ENCODE measurements at places on chromosomes 4 and X.

- DNase-seq: no peak
These were observed 40.8 kb downstream of the FAM241A start for GRCh38 chr4:112185740-112186670.

GRCh38 chrX:118536687-118537461 lies 41.3 kb downstream of the DOCK11 start:
- no peak for DNase-seq

DNA sequence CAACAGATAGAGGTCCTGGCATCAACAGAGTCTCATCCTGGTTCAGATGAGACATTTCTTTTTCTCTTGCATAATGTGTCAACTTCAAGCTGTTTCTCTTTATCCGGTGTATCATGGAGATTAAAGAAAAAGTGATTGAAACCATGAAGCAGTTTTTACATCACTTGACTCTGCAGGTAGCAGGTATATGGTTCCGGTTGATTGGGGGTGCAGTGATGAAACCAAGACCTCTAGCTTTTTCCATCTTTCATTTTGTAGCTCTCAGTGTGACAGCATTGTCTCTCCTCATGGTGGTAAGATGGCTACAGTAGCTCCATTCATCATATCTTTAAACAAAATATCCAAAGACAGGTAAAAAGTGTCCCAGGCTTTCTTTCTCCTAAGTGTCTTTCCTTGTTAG lies 2.4 kb upstream of the HOPX start:
- DNase-seq: no peak

GRCh38 chr4:96347582-96347981 lies 507.7 kb downstream of the PDHA2 start:
- no peak for DNase-seq

GRCh38 chr4:83910693-83911092 lies 374.8 kb downstream of the GPAT3 start:
- no peak for DNase-seq

- no peak for DNase-seq
These were observed 125.8 kb upstream of the RXFP1 start for GRCh38 chr4:158395889-158396288.

GRCh38 chr4:98584265-98584664 lies 74.1 kb downstream of the TSPAN5 start:
- DNase-seq: no peak

GRCh38 chr4:184475498-184475897 lies 1.1 kb upstream of the IRF2 start:
- no peak for DNase-seq

DNA sequence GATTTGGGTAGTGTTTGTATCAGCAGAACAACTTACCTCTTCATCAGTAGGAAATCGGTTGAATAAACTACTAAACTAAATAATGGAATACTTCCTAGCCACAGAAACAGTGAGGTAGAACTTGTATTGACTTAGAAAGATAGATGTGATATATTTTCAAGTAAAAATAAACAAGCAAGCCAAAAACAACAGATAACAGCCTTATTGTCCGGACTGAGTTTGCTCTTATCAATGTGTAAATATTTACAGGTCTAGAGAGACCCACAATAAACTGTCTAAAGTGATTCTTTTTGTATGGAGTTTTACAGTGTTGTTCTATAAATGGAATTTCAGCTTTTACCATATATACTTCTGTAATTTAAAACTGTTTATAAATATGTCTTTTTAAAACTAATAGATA lies 721.8 kb downstream of the ADGRL3 start:
- no peak for DNase-seq

DNA sequence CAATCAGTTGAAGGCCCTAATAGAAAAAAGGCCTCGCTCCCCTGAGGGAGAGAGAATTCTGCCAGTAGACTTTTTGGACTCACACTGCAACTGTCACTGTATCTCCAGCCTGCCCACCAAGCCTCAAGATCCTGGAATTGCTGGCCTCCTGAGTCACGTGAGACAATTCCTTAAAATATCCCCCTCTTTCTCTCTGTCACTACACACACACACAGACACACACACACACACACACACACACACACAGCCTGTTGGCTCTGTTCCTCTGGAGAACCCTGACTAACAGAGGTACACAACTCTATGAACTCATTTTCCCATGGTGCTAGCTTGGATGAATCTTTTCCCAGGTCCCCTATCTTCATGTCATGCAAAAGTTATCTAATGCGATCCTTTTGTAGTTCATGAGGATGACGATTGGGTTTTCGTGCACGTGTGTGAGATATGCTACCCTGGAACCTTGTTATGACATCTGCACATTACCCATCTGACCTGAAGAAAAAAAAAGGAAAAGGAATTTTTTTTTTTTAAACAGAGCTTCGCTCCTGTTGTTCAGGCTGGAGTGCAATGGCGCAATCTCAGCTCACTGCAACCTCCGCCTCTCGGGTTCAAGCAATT lies 13.7 kb downstream of the CLRN2 start:
- DNase-seq: no peak

- no peak for DNase-seq
These were observed 47.4 kb upstream of the MND1 start for GRCh38 chr4:153297116-153297515.

DNA sequence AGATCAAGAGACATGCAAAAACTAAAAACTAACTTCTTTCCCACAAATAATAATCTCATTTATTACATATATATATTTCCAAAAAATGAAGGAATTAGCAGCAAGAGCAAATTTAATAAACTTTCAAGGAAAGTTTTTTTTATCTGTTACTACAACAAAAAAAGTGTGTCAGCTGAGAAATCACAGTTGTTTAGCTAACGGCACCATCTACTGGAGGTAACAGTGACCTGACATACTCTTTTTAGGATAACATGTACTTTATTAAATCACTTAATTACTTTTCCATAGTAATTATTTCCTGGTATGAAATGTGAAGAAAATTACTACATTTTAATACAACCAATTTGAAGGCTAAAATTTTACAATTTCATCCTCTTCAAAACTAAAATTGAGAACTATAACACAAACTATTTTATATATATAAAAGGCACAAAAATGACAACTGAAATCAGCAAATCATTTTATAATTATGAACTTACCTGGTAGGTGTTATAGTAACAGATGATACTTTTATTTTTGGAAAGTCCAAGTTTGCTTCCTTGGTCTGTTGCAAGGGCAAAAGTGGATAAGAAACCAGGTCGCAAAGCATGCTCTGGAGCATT lies 9.1 kb downstream of the LAMTOR3 start:
- DNase-seq: no peak

DNA sequence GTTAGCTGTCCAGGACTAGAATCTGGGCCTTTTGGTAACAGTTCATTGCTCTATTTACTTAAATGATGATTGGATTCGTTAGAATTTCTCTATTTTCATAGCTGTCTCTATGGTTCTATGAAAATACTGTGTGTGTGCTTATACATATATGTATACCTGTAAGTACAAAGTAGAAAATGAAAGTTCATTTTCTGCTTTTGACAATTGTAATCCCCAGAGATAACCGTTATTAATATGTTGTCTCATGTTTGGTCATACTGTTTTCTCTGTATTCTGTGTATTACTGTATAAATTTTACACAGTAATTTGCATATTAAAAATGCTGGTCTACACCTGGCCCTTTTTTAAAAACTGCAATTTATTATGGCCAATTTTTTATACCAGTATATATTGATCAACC lies 55.4 kb downstream of the CLCN3 start:
- DNase-seq: no peak

DNA sequence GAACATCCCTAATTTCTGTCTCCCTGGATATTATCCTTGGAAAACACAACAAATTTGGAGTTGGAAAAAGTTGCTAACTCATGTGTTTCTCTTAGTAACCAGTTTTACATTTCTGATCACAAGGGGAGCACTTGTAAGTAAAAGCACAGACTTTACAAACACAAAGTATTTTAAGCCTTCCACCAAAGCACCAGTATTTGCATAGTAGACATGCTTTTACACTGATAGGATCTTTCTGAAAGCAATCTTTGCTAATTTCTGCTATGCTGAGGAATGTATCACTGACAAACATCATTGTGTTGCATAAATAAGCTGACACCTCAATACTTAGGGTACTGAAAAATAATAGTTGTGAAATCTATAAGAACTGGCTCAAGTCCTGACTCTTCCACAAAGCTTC lies 100.6 kb downstream of the MID1 start:
- no peak for DNase-seq

DNA sequence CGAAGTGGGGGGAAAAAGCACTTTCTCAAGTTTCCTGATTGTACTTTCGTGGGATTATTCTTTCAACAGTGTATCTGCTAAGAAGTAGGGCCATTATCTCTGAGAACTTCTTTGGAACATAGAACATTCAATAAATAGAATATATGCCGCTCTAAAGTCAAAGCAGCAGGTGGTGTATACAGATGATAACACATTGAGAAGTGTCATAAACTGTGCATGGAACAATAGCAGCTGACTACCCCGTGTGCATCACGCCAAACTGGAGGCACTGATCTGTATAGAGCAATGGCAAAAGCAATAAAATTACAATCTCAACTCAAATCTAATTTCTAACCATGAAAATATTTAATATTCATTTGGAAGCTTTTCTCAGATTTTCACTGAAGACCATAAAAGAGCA lies 175.3 kb downstream of the DCTD start:
- no peak for DNase-seq

DNA sequence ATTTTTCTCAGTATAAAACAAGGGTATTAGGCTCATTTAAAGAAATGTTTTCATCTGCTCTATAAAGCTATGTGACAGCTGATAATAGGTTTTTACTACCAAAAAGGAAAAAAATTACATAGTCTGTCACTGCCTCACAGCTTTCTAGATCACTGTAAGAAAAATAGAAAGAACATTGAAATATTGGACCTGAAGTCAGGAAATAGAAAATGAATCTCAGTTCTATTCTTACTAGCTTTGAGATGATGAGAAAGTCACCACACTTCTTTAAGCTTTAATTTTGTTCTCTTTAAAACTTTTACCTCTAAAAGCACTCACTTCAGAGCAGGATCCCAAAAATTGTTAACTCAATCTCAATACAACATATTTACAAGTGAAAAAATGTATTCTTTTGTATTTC lies 45.3 kb upstream of the CAMK2D start:
- no peak for DNase-seq

GRCh38 chr4:141730805-141731204 lies 94.4 kb downstream of the IL15 start:
- DNase-seq: no peak

DNA sequence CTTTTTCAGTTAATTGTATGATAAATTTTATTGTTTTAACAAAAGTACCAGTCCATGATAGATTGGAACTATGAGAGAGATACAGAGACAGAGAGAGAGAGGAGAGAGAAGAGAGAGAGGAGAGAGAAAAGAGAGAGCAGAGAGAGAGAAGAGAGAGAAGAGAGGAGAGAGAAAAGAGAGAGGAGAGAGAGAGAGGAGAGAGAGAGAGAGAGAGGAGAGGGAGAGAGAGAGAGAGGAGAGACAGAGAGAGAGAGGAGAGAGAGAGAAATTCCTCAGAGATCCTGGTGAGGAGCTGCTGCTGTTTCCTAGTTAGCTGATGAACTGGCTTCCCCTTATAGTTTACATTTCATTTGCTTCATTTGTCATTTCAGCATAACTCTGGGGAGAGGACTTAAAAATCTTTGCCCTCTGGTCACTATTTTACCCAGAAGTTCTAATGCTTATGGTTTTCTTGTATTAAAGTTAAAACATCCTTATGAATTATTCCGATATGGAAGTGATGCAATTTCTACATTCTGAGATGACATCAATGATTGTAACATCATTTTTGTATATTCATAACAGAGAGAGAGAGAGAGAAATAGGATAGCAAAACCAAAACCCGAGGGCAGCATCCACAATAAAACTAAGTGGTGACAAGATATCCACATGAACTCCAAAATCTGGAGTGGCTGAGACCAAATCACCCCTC lies 10.8 kb downstream of the CTAG1A start:
- no peak for DNase-seq

DNA sequence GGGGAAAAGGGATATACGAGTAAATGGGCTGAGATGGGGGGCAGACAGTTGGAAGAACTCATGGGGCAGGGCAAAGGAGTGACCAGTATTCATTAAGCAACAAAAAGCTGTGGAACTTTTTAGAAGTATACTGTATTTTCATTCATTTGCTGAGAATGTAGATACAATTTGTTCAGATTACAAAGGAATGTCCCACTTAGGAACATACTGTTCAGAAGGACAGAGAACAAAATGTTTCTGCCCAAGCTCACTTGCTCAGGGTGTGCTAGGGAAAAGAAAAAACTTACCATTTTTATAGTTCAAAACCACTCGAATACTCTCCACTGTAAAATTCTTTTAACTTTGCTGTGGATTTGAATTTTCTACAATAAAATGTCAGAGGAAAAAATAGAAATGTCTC lies 135.2 kb upstream of the AFF2 start:
- DNase-seq: no peak

GRCh38 chr4:146255874-146256273 lies 41.5 kb downstream of the REELD1 start:
- no peak for DNase-seq

DNA sequence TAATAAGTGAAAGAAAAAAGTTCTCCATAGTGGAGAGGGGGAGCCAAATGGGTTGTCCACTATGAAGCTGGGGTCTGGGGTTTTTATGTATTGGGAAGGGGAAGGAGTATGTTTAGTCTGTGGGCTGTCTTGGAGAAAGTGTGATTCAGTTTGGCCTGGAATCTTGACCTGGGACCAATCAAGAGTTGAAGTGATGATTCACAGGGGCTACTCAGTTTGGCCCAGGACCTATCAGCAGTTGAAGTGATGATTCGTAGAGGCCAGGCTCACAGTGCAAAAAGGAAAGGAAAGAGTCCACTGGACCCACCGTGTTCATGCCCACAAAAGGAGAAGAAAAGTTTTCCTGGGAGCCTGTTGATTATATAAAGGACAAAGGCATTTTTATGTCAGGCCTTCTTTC lies 47.3 kb upstream of the RAB9B start:
- DNase-seq: no peak

DNA sequence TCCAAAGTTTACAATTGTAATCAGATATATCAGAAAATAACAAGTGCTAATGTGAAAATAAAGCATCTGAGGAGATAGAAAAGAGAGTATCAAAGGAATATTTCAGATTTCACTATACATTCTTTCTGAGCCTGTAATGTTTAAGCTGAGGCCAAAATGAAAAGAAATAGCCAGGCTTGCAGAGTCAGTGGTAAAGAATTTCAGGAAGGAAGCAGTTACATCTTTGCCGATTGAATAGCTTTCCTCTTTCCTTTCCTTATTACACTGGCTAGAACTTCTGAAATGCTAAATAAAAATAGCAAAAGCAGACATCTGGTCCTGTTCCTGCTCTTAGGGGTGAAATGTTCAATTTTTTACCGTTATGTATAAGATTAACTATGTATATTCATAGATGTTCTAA lies 1441.6 kb upstream of the PCDH7 start:
- DNase-seq: no peak

DNA sequence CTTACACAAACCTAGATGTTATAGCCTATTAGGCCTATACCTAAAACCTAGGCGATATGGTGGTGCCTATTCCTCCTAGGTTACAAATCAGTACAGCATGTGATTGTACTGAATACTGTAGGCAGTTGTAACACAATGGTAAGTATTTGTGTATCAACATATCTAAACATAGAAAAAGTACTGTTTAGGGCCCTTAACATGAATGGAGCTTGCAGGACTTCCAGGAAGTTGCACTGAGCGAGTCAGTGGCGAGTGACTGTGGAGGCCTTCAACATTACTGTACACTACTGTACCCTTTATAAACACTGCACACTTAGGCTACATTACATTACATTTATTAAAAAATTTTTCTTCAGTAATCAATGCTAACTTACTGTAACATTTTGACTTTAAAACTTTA lies 37.8 kb downstream of the WWC2 start:
- no peak for DNase-seq
